ENCODE measurements at places on chromosomes 12 and 14. TPM values are rescaled to one million over a fixed set of nuclear protein-coding genes. Genes with fewer than 3 reads are reported as not detected.
A peak's percentile ranks its signal among the peaks of the same experiment; 100 is the strongest.

The NEMF gene
- 86.1 TPM for total RNA-seq

The SDR9C7 gene
- not detected for total RNA-seq

The SLC5A8 gene
- 0.12 TPM for total RNA-seq

The FAM177A1 gene
- 46.2 TPM for total RNA-seq

The ACSS3 gene
- 15.9 TPM for total RNA-seq

The DACT1 gene
- 8.2 TPM for total RNA-seq

GRCh38 chr12:108839018-108839889 lies 18.1 kb downstream of the SSH1 start:
- H3K36me3 ChIP-seq, result peaks cover 9% of the 10 kb centered on the region
- peaks cover 3% of the 10 kb centered on the region for H3K4me1 ChIP-seq
- no peaks in the 10 kb centered on the region for H3K27me3 ChIP-seq

DNA sequence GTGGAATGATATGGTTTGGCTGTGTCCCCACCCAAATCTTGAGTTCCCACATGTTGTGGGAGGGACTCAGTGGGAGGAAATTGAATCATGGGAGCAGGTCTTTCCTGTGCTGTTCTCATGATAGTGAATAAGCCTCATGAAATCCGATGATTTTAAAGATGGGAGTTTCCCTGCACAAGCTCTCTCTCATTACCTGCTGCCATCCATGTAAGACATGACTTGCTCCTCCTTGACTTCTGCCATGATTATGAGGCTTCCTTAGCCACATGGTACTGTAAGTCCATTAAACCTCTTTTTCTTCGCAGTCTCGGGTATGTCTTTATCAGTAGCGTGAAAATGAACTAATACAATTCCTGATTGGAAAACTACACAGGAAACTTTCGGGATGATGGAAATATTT lies 100.5 kb downstream of the TSHR start:
- no peak for DNase-seq
- H3K36me3 ChIP-seq, result peaks cover 1% of the 10 kb centered on the region
- no peaks in the 10 kb centered on the region for H3K4me1 ChIP-seq
- H3K27ac ChIP-seq, result no peak overlapping the region
- peaks cover 3% of the 10 kb centered on the region for H3K27me3 ChIP-seq

- H3K36me3 ChIP-seq, result peaks cover 21% of the 10 kb centered on the region
- H3K27me3 ChIP-seq, result no peaks in the 10 kb centered on the region
- peak overlapping the region; percentile 50 for H3K27ac ChIP-seq
These were observed 43.4 kb downstream of the RNF34 start for GRCh38 chr12:121443193-121443870.

GRCh38 chr12:67239061-67239460 lies 30.1 kb upstream of the CAND1 start:
- H3K27ac ChIP-seq, result no peak overlapping the region
- H3K36me3 ChIP-seq, result peaks cover 1% of the 10 kb centered on the region
- no peaks in the 10 kb centered on the region for H3K4me1 ChIP-seq
- DNase-seq, result no peak
- no peak overlapping the region for H3K4me3 ChIP-seq
- H3K27me3 ChIP-seq, result no peaks in the 10 kb centered on the region

DNA sequence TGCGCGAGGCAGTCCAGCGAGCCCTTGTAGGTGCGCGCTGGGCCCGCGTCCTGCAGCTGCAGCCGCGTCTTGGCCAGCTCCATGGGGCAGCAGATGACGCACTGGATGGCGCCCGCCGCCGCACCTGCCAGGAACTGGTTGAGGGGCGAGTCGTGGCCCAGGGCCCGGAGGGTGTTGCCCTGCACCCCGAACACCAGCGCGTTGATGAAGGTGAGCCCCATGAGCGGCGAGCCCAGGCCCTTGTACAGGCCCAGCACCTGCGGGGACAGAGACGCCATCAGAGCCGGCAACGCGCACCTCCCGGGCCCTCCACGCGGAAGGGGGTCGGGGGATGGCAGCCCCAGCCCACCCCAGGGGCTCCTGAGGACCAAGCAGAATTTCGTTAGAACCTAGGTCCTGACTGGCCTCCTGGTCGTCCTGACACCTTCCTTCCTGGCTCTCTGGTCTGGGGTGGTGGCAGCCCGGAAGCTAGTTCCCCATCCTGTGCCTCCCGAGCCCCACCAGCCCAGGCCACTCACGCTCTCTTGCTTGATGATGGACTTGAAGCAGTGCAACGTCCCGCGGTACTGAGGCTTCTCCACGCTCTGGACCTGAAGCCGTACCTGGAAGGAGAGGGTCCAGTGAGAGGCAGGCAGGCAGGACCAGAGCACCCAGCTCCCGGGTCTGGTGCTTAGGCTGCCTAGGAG lies 13.3 kb downstream of the SLC25A29 start:
- no peak overlapping the region for H3K4me3 ChIP-seq
- H3K36me3 ChIP-seq, result peaks cover 2% of the 10 kb centered on the region
- H3K27ac ChIP-seq, result no peak overlapping the region
- H3K27me3 ChIP-seq, result no peaks in the 10 kb centered on the region
- no peaks in the 10 kb centered on the region for H3K4me1 ChIP-seq
- DNase-seq, result no peak

DNA sequence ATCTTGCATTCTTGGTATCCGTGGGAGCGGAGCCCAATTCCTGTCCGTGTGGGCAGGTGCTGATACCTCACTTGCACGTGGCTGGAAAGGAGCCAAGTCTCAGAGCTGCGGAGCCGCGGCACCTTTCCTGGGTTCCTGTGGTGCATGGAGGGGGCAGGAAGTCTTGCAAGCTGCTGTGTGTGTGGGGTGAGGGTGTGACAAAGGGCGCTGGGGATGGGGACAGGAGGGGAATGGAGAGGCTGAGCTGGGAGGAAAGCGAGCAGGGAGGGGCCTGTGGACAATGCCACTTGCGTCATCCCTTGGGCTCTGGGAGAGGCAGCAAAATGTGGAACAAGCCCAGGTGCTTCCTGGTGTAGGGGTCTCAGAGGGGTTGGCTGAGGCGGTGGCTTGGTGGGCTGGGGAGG lies 86.7 kb downstream of the CALM1 start:
- H3K4me3 ChIP-seq, result no peak overlapping the region
- H3K27me3 ChIP-seq, result no peaks in the 10 kb centered on the region
- DNase-seq, result no peak
- H3K4me1 ChIP-seq, result no peaks in the 10 kb centered on the region
- no peaks in the 10 kb centered on the region for H3K36me3 ChIP-seq

DNA sequence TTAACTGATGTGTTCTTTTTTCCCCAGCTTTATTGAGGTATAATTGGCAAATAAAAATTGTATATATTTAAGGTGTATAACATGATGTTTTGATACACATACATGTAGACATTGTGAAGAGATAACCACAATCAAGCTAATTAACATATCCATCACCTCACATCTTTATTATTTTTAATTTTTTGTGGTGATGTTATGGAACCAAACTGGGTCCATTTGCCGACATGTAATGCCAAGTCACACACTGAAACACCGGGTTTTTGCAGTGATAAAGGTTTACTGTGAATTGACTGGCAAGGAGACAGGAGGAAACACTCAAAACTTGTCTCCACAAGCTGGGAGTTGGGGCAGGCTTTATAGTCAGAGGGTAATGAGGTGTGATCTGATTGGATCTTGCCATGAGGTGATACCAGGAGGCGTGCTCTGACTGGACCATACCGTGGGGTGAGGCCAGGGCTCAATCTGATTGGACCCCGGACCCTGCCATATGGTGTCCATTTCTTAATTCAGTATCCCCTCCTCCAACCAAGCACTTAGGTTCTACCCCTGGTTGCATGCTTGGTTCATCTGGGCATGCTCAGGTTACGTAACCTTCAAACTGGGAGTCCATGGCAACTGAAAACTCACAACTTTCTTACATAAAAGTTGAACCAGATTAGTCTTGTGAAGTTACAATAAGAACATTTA lies 11.8 kb upstream of the WSCD2 start:
- no peaks in the 10 kb centered on the region for H3K36me3 ChIP-seq
- H3K27me3 ChIP-seq, result peaks cover 25% of the 10 kb centered on the region
- H3K4me1 ChIP-seq, result peaks cover 2% of the 10 kb centered on the region
- DNase-seq, result no peak
- H3K27ac ChIP-seq, result no peak overlapping the region

DNA sequence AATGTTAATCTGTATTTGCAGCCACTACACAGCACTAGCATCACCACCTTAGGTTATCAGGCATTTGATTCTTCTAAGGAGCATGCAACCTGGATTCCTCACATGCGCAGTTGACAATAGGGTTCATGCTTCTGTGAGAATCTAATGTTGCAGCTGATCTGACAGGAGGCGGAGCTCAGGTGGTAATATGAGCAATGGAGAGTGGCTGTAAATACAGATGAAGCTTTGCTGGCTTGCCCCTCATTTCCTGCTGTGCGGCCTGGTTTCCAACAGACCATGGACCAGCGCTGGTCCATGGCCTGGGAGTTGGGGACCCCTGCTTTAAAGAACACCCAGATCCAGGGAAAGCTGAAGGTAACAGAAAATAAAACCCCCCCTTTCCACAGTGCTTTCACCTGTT lies 51.0 kb downstream of the TMX1 start:
- H3K36me3 ChIP-seq, result no peaks in the 10 kb centered on the region
- DNase-seq, result no peak
- H3K27ac ChIP-seq, result no peak overlapping the region
- no peaks in the 10 kb centered on the region for H3K4me1 ChIP-seq
- H3K4me3 ChIP-seq, result no peak overlapping the region

DNA sequence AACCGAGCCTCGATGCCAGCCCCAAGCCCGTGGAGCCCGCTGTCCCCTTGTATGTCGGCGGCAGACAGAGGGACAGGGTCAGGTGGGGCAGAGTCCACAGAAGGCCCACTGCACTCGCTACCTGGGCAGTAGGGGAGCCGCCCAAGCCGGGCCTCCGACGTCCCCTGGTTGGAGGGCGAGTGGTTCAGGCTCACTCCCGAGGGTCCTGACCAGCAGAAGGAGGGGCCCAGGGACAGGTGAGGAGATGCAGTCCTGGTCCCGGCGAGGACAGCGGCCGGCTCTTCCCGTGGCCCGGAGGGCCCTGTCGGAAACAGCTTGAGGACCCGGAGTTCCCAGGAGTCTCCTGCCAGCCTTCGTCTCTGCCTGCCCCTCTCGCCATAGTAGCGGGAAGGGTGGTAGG lies 216.7 kb upstream of the SFSWAP start:
- peaks cover 27% of the 10 kb centered on the region for H3K27me3 ChIP-seq
- H3K27ac ChIP-seq, result no peak overlapping the region
- no peak for DNase-seq

DNA sequence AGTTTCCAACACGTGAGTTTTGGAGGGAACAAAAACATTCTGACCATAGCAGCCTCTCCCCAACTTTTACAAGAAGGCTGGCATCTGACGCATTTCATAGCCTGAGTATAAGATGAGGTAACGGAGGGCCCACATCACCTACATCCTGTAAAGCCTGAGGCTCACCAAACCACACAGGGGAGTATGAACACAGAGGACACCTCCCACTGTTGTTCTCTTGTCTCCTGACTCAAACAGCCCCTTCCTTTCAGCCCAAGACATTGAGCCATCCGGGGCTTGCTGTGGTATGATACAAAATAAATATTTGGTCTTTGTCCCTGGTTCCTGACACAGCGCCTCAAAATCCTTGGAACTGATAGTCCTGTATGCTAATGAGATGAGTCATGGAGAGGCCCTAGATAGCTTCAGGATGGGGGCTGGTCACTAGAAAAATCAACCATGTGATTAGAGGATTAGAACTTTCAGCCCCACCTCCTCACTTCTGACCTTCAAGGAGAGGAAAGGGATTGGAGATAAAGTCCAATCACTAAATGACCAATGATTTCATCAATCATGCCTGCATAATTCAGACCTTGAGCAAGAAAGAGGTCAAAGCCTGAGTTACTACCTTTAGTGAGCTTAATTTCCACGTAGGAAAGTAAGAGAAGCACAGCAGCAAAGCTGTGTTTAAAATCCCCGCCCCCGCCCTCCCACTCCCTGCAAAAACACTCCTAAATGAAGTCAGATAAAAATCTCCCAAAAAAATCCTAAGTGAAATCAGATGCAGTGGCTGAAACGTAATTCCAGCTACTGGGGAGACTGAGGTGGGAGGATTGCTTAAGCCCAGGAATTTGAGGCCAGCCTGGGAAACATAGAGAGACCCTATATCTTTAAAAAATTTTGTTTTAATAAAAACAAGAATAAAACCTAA lies 236.4 kb downstream of the PCNX1 start:
- DNase-seq, result no peak
- peak overlapping the region; percentile 37 for H3K27ac ChIP-seq
- H3K36me3 ChIP-seq, result no peaks in the 10 kb centered on the region
- H3K27me3 ChIP-seq, result no peaks in the 10 kb centered on the region

DNA sequence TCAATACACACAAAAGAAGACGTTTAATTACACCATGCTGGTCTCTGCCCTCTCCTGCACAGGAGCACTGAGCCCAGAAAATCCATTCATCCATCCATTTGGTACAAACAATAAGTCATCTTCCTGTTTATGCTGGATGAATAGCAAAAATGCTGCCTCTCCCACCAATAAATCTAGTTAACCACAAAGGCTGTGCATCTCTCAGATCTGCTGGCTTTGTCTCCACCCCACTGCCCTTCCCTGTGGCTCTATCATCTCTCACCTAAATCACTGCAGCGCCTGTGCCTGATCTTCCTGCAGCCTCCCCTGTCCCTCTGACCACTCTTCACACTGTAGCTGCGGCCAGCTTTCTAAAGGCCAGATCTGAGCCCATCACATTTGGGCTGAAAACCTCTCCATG lies 72.9 kb upstream of the DDX11 start:
- H3K4me1 ChIP-seq, result no peaks in the 10 kb centered on the region
- DNase-seq, result no peak
- no peak overlapping the region for H3K4me3 ChIP-seq
- H3K27ac ChIP-seq, result no peak overlapping the region
- no peaks in the 10 kb centered on the region for H3K36me3 ChIP-seq

DNA sequence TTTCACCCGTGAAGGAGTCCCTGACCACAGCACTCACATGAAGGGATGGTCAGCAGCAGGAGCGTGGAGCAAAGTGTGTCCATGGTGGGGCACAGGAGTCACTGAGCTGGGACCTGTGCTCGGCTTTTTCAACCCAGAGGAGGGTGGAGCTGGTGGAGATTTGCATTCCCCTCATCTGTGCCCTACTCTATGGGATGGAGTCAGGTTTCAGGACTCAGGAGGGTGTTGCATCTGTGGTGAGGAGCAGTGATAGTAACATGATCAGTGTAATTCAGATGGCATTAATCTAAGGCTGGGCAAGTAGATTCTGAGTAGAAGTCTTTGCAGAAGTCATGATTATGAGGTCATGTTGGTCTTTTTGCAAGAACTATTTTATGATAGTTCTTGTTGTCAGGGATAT lies 511.9 kb downstream of the TMEM121 start:
- H3K4me3 ChIP-seq, result no peak overlapping the region
- no peak for DNase-seq
- H3K4me1 ChIP-seq, result no peaks in the 10 kb centered on the region
- peaks cover 1% of the 10 kb centered on the region for H3K36me3 ChIP-seq
- no peak overlapping the region for H3K27ac ChIP-seq

All from progenitor cell of endocrine pancreas (in vitro differentiated cells).